ENCODE measurements at places on chromosomes 13 and 19. TPM values are rescaled to one million over a fixed set of nuclear protein-coding genes. Genes with fewer than 3 reads are reported as not detected.
A peak's percentile ranks its signal among the peaks of the same experiment; 100 is the strongest.

GRCh38 chr19:8697671-8698432 lies 743 bp downstream of the ACTL9 start:
- peaks cover 28% of the 10 kb centered on the region for H3K27me3 ChIP-seq
- no peaks in the 10 kb centered on the region for H3K36me3 ChIP-seq
- no peak overlapping the region for H3K27ac ChIP-seq
- no peaks in the 10 kb centered on the region for H3K4me1 ChIP-seq
- no peak overlapping the region for H3K4me3 ChIP-seq

- peaks cover 12% of the 10 kb centered on the region for H3K4me1 ChIP-seq
- no peak overlapping the region for H3K27ac ChIP-seq
- peaks cover 15% of the 10 kb centered on the region for H3K27me3 ChIP-seq
These were observed 5.1 kb downstream of the DACH1 start for GRCh38 chr13:71861769-71862458.

DNA sequence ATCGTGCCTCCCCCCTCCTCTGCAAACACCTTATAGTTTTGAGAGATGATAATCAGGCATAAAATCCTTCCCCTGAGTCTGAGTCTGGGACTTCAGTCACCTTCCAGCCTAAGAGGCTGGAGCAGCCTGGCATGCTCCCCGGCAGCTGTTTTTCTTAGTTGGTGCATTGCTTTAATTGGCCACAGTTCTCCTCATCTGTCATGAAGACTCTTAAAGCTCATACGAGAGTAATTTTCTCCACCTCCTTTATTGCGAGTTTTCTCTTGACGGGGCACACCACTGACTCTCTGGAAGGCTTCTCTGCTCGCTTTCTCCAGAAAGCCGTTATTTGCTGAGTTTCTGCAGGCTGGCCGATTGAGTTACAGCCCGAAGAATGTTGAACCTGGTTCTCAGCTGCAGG lies 310.5 kb downstream of the ATP8A2 start:
- H3K27ac ChIP-seq, result no peak overlapping the region
- H3K4me3 ChIP-seq, result no peak overlapping the region
- no peak for DNase-seq
- H3K4me1 ChIP-seq, result no peaks in the 10 kb centered on the region
- H3K27me3 ChIP-seq, result no peaks in the 10 kb centered on the region
- no peaks in the 10 kb centered on the region for H3K36me3 ChIP-seq

GRCh38 chr13:51000571-51001260 lies 91.1 kb downstream of the RNASEH2B start:
- H3K27ac ChIP-seq, result no peak overlapping the region
- H3K27me3 ChIP-seq, result no peaks in the 10 kb centered on the region
- DNase-seq, result peak; percentile 23
- peaks cover 9% of the 10 kb centered on the region for H3K4me1 ChIP-seq
- no peak overlapping the region for H3K4me3 ChIP-seq
- H3K36me3 ChIP-seq, result no peaks in the 10 kb centered on the region

DNA sequence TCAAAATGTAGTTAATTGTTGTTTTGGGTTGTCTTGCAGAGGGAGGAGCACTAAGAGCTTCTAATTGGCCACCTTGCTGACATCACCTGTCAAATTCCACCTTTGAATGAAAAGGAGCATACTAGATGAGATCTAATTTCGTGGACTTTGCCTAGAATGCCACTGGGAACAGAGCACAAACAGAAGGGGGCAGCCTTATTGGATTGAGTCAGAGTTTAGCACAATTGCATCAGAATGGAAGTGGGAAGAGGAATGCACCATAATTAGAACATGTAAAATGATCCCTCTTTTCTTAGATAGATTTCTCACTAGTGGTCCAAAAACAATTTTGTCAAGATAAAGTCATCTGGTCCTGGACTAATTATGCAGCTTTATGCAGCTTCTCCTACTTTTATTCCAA lies 1552.2 kb downstream of the PCDH9 start:
- H3K27ac ChIP-seq, result no peak overlapping the region
- no peaks in the 10 kb centered on the region for H3K4me1 ChIP-seq
- H3K4me3 ChIP-seq, result no peak overlapping the region
- DNase-seq, result no peak
- H3K36me3 ChIP-seq, result no peaks in the 10 kb centered on the region

DNA sequence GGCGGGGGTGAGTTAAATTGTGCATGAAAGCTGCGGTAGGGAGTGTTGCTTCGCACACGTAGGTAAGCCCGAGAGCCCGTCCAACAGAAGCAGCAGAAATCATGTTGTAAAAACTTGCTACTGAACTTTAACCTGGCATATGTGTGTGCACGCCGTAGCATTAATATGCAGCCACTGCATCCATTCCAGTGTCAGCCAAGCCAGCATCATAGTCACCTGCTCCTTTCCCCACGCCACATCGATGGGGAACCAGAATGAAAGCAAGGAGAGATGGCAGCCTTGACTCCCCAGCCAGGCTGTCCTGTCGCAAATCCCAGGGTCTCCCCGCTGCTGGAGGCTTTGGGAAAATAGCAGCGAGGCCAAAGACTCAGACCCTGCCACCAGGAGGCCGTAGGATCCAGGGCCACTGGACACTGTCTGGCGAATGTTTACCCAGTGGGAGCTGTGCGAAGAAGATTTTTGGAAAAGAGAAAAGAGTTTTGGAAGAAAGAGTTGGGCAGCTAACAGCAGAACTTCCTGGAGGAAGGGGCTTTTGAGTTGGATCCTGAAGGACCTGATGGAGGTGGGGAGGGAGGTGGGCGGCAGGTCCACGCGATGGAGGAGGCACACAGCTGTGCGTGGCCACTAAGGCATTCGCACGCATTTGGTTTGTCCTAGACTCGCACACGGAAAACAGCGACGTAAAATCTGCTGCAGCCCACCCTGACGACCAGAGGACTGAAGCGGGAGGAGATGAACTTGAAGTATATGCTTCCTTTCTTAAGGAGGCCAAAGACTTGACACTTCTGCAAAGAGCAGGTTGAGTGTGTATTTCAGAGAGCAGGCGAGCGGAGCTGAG lies 48.7 kb upstream of the RANBP3 start:
- no peak for DNase-seq
- H3K36me3 ChIP-seq, result no peaks in the 10 kb centered on the region
- no peaks in the 10 kb centered on the region for H3K27me3 ChIP-seq
- H3K27ac ChIP-seq, result no peak overlapping the region

DNA sequence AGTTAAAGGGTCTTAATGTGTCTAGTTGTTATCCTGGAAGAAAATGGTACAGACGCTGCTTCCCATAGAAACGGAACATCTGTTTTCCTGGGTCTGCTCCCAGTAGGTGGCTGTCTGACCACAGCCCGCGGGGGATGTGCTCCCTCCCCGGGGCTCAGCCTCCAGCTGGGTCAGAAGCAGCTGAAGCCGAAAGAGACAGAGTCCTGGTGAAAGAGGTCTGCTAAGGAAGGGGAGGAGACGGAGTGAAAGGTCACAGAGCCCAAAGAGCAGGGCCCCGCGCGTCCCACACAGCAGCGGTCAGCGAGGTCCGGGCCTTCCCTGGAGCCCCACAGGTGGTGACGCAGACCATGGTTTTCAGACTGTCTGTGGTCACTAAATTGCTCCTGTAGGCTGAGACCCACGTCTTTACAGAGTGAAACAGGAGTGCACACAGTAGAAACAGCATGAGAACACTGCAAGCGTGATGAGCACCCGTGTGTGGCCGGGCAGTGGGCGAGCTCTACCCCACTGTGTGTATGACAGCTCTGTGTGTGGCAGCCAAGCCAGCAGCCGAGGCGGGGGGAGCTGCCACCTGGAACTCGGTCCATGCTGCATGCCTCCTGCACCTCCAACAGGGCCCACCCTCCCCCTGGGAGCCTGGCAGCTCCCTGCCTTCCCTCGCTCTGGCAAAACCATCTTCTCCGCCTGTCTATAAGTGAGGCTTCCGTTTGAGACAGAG lies 52.0 kb upstream of the C13orf46 start:
- peak; percentile 60 for DNase-seq
- no peak overlapping the region for H3K4me3 ChIP-seq
- H3K27ac ChIP-seq, result peak overlapping the region; percentile 78
- no peaks in the 10 kb centered on the region for H3K36me3 ChIP-seq
- H3K4me1 ChIP-seq, result peaks cover 19% of the 10 kb centered on the region
- H3K27me3 ChIP-seq, result no peaks in the 10 kb centered on the region

DNA sequence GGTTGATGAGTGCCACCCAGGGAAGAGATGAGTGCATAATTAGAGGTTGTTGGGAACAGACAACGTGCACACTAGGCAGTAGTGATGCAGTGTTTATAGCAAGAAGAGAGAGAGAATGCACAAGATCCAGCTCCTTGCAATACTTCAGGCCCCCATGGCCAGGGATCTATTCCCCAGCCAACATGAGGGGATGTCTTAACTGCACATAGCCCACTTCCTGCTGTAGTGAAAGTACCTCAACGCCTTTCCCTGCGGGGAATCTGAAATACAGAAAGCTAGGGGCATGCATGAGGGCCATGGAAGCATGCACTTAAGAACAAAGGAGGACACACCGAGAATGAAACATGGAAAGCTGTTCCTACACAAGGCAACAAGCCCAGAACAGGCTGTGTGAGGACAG lies 636.7 kb upstream of the GPC6 start:
- H3K4me3 ChIP-seq, result no peak overlapping the region
- no peaks in the 10 kb centered on the region for H3K36me3 ChIP-seq
- DNase-seq, result no peak

- peaks cover 26% of the 10 kb centered on the region for H3K4me1 ChIP-seq
- H3K4me3 ChIP-seq, result no peak overlapping the region
- H3K27me3 ChIP-seq, result no peaks in the 10 kb centered on the region
These were observed 42.2 kb upstream of the KCTD4 start for GRCh38 chr13:45243077-45243476.

- no peaks in the 10 kb centered on the region for H3K4me1 ChIP-seq
- DNase-seq, result no peak
- no peak overlapping the region for H3K4me3 ChIP-seq
- peaks cover 36% of the 10 kb centered on the region for H3K36me3 ChIP-seq
These were observed 36.0 kb upstream of the GPI start for GRCh38 chr19:34328982-34329381.

- no peak overlapping the region for H3K27ac ChIP-seq
- no peaks in the 10 kb centered on the region for H3K4me1 ChIP-seq
- H3K36me3 ChIP-seq, result no peaks in the 10 kb centered on the region
- no peak overlapping the region for H3K4me3 ChIP-seq
- no peaks in the 10 kb centered on the region for H3K27me3 ChIP-seq
- DNase-seq, result no peak
These were observed 544.6 kb downstream of the GPC6 start for GRCh38 chr13:93771227-93771626.

- H3K27ac ChIP-seq, result no peak overlapping the region
- H3K27me3 ChIP-seq, result no peaks in the 10 kb centered on the region
- no peak overlapping the region for H3K4me3 ChIP-seq
- peaks cover 9% of the 10 kb centered on the region for H3K4me1 ChIP-seq
- no peak for DNase-seq
These were observed 110.9 kb upstream of the FRY start for GRCh38 chr13:31920727-31921100.

DNA sequence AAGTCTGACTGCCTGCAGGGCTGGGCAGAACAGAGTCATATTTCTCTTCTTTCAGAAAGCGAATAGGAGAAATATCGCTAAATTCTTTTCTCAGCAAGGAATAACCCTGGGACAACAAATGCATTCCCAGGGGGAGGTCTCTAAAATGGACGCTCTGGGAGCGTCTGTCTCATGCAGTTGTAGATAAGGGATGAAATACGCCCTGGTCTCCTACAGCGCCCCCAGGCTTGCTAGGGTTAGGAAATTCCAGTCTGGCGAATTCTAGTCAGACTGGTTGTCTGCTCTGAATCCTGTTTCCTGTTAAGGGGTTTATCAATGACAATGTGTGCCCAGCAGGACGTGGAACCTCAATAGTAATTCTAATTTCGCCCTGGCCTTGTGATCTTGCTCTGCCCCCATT lies 1214.1 kb downstream of the DIAPH3 start:
- no peaks in the 10 kb centered on the region for H3K36me3 ChIP-seq
- no peaks in the 10 kb centered on the region for H3K27me3 ChIP-seq
- H3K4me3 ChIP-seq, result no peak overlapping the region
- no peak for DNase-seq
- no peaks in the 10 kb centered on the region for H3K4me1 ChIP-seq
- no peak overlapping the region for H3K27ac ChIP-seq

GRCh38 chr19:4749870-4750590 lies 26.4 kb upstream of the DPP9 start:
- H3K27ac ChIP-seq, result no peak overlapping the region
- no peaks in the 10 kb centered on the region for H3K4me1 ChIP-seq
- H3K36me3 ChIP-seq, result no peaks in the 10 kb centered on the region
- peaks cover 23% of the 10 kb centered on the region for H3K27me3 ChIP-seq

TINCR gene
- 22.7 TPM for total RNA-seq

CYP2B6 gene
- total RNA-seq, result 6.4 TPM

NLRP9 gene
- total RNA-seq, result not detected

TCF3 gene
- total RNA-seq, result 55.9 TPM

DIAPH3 gene
- 1.1 TPM for total RNA-seq

SIGLEC14 gene
- total RNA-seq, result 6.0 TPM

ATP8A2 gene
- total RNA-seq, result 1.1 TPM
